ENCODE measurements at places on chromosomes 1 and 21.

DNA sequence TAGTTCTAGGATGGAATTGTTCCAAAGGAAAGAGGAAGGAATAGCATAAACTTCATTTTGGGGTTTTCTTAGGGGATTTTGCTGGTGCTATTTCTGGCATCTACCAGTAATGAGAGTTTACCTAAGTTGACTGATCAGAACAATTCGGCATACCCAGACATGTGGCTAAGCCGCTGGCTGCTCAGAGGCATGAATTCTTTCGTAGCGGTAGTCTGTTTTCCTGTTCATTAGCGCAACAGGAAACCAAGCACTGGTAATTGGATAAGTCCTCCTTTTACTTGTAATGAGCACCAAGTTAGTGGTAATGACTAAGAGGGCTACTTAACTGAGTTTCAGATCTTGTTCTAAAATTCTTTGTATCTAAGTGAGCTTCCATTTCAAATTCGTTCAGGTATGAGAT, 38.6 kb downstream of the C21orf91 start:
- no peak for DNase-seq

DNA sequence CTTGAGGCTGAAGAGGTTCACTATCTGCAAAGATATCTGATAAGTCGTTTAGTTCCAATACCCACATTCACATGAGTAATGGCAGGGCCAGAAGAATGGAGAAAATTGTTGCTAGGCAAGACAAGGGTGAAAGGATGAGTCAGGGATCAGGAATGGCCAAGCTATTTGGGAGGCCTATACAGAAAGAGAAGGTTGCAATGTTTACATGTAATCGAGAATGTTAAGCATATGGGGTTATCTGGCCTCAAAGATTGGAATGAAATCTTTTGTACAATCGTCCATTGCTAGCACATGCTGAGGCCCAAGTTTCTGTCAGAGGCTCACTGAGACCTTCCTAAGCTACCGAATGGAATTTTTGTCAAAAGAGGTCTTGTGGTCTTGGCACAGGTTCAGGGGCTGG, 299.9 kb upstream of the PLD5 start:
- no peak for DNase-seq

GRCh38 chr1:110903853-110904500, 31.0 kb downstream of the CD53 start:
- DNase-seq, result no peak

DNA sequence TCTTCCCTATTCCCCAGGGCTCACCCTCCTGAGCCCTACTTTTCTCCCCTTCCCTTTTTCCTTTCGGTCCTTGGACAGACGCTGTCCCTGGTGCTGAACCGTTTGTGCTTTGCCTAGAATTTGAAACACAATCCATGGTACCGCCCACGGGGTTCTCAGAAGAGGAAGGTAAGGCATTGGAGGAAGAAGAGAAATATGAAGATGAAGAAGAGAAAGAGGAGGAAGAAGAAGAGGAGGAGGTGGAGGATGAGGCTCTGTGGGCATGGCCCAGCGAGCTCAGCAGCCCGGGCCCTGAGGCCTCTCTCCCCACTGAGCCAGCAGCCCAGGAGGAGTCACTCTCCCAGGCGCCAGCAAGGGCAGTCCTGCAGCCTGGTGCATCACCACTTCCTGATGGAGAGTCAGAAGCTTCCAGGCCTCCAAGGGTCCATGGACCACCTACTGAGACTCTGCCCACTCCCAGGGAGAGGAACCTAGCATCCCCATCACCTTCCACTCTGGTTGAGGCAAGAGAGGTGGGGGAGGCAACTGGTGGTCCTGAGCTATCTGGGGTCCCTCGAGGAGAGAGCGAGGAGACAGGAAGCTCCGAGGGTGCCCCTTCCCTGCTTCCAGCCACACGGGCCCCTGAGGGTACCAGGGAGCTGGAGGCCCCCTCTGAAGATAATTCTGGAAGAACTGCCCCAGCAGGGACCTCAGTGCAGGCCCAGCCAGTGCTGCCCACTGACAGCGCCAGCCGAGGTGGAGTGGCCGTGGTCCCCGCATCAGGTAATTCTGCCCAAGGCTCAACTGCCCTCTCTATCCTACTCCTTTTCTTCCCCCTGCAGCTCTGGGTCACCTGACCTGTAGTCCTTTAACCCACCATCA, 10.4 kb downstream of the BCAN start:
- no peak for DNase-seq

DNA sequence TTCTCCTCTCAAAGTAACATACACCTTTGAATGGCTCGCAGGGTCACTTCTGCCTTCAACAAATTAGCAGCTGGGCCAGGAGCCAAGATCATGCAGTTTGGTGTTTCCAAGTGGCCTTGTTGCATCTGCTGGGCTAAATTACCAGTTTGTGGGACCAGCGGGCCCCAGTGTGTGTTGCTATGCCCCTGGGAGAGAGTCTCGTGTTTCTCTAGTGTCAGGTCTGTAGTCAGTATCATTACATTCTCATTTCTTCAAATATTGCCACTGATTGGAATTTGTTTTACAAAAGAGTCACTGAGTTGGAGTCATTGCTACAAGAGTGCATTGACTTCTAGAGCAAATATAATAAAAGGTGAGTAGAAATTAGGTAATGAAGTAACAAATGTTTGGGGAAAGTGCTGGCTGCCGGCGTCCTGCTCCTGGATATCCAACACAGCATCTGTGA, 35.5 kb downstream of the RHOU start:
- no peak for DNase-seq

- DNase-seq, result no peak
Observed at GRCh38 chr1:10673109-10673711, 123.2 kb downstream of the CASZ1 start.

- DNase-seq, result no peak
Observed at GRCh38 chr21:44969066-44969670, 29.3 kb downstream of the SLX9 start.
